ENCODE measurements at places on chromosomes 11 and 22. TPM values are rescaled to one million over a fixed set of nuclear protein-coding genes. Genes with fewer than 3 reads are reported as not detected.

The LRP4 gene
- total RNA-seq, result 25.0 TPM

The MS4A6A gene
- not detected for total RNA-seq

The OR51E2 gene
- total RNA-seq, result not detected

The FXYD2 gene
- 0.07 TPM for total RNA-seq

The SRSF8 gene
- total RNA-seq, result 11.6 TPM

The MMP8 gene
- not detected for total RNA-seq

The ENTHD1 gene
- total RNA-seq, result not detected

The PRG3 gene
- total RNA-seq, result not detected

The LRRC10B gene
- total RNA-seq, result 2.6 TPM

The PHRF1 gene
- 42.1 TPM for total RNA-seq

The LZTR1 gene
- 28.3 TPM for total RNA-seq

The MAJIN gene
- total RNA-seq, result 0.97 TPM

The MAFF gene
- total RNA-seq, result 5.3 TPM

The ADM2 gene
- total RNA-seq, result 3.2 TPM

The OR51E1 gene
- not detected for total RNA-seq

The SAA4 gene
- not detected for total RNA-seq
